ENCODE measurements at places on chromosomes 3 and 15.
A peak's percentile ranks its signal among the peaks of the same experiment; 100 is the strongest.

- DNase-seq, result no peak
Measured at GRCh38 chr3:134446800-134447199, 39.0 kb downstream of the ANAPC13 start.

DNA sequence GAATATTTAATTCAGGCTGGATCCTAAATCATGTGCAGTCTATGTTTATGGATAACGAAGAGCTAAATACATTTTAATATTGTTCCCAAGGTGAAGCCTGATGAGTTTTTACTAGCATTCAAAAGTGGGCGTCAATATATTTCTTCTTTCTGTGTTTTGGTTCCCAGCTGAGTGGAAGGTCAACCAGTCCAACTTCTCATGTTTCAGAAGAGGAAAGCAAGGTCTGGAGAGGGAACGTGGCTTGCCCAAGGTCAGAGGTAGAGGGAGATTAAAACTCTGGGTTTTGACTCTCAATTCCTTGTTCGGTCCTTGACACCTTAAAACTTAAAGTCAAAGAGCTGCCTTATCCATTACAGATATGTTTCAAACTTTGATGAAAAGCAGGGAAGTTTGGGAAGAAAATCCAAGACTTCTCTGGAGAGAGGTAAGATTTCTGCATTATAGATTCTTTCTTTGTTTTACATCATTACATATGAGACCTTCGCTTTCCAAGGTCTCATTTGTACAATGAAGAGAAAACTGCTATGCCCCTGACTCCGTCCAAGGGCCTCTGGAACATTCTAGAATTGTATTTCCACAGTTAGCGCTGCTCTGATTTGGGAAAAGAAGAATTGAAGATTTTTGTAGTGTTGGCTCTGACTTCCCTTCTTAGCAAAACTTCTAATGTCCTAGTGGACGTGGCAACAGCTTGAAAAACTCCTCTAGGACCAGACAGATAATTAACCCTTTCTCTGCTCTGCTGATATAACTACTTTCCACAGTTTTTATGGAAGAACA is 57.7 kb upstream of the HES1 start:
- DNase-seq, result no peak

- DNase-seq, result no peak
Measured at GRCh38 chr3:152779653-152780052, 55.3 kb upstream of the P2RY1 start.

- DNase-seq, result no peak
Measured at GRCh38 chr15:66051833-66052232, 182.5 kb downstream of the RAB11A start.

- DNase-seq, result no peak
Measured at GRCh38 chr15:101024706-101025500, 105.7 kb downstream of the LRRK1 start.

- peak; percentile 34 for DNase-seq
Measured at GRCh38 chr3:72123908-72124441, 339.0 kb upstream of the PROK2 start.

DNA sequence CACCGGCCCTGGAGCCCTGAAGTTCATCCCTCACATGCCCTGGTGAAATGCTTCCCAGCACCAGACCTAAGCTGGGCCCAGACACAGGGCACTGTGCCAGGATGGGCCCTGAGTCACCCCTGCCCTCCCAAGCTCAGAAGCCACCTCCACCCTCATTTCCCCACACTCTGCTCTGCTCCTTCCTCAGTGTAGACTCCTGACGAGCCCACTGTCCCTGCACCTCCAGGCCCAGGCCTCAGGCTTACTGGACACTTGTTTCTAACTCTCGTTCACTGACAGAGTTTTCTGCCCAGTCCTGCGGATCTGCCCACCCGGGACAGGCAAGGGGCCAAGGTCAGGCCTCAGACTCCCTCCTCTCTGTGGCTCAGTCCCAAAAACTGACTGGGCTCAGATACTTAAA is 112.6 kb upstream of the RNF7 start:
- no peak for DNase-seq

- no peak for DNase-seq
Measured at GRCh38 chr3:71355037-71355436, 228.5 kb downstream of the FOXP1 start.

DNA sequence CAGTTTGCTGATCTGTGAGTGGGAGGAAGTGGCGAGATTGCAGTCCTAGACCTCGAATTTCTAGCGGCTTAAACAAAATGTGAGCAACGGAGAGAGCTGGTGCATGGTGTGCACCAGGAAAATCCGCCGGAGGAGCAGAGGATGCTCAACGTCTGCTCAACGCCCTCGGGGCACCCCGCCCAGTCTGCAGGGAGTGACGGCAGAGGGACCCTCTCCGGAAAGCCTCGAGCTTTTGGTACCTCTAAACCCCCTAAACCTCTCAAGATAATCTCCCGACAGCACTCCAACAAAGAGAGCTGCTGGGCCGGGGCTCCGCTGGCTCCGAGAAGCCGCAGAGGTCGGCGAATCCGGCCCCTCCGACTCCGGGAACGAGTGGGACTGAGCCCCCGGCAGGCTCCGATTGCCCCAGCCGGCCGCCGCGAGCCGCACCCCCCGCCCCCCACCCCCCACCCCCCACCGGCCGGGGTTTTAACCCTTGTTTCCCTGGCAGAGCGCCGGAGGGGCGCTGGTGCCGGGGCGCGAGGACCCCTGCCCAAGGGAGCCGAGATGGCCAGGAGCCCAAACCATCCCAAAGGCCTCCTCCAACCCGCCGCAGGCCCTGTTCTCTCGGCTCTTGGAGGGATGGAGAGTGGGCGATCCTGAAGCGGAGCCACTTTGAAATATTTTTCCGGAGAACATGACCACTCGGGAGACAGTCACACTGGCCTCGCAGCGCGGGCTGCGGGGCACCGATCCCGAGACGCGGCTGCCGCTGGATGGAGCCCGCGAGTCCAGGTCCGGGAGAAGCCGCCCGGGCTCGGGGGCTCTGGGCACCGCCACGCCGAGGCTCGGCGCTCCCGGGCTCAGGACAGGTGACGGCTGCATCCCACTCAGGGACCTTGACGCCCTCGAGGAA is 1.5 kb downstream of the MEGF11 start:
- DNase-seq, result no peak

- DNase-seq, result no peak
Measured at GRCh38 chr3:31503456-31503855, 29.3 kb upstream of the STT3B start.

- DNase-seq, result no peak
Measured at GRCh38 chr3:135874035-135874434, 91.5 kb upstream of the PPP2R3A start.

GRCh38 chr15:85316244-85316934 is 64.0 kb upstream of the AKAP13 start:
- no peak for DNase-seq

- DNase-seq, result no peak
Measured at GRCh38 chr15:84653584-84653909, 536 bp downstream of the WDR73 start.

GRCh38 chr3:131819381-131820055 is 215.3 kb downstream of the CPNE4 start:
- DNase-seq, result no peak

DNA sequence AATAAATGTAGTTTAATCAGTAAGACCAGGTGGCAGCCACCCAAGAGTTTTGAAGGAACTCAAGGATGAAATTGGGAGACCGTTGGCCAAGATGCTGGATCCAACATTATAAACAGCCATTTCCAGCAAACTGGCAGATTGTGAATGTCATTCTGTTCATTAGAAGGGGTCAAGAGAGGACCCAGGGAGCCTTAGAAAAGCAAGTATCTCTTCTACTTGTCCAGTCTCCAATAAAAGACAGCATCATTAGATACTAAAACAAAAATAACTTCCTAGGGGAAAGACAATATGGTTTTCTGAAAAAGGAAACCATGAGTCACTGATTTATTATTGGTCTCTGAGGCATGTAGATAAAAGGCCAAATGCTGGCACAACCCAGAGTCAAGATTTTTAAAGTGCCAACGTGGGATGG is 67.9 kb downstream of the GADL1 start:
- no peak for DNase-seq

DNA sequence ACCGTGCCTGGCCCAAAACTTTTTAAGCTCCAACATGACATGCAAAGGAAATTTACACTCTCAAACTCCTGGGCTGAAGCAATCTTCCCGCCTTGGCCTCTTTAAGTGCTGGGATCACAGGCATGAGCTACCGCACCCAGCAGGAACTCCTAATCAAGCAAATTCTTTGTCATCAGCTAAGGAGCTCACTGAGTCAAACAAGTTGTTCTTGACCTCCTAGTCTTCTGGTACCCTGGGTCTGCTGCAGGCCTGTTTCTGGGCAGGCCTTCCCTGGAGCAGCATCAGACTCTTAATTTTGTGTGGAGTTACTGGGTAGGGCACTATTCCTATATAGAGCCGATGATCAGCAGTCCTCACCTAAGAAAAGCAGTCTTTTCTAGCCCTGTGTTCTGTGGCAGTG is 68.4 kb upstream of the FLNB start:
- DNase-seq, result no peak

Data from AG04450 (cell line).